Activated naive CD4-positive, alpha-beta T cell (primary cell): ENCODE measurements at places on chromosomes 5 and 9.

GRCh38 chr9:28394774-28395173 is 821.5 kb upstream of the C9orf72 start:
- DNase-seq, result no peak

- no peak for DNase-seq
Measured at GRCh38 chr9:26471261-26471660, 421.3 kb downstream of the CAAP1 start.

- DNase-seq, result no peak
Measured at GRCh38 chr9:119736491-119737454, 367.5 kb upstream of the BRINP1 start.

DNA sequence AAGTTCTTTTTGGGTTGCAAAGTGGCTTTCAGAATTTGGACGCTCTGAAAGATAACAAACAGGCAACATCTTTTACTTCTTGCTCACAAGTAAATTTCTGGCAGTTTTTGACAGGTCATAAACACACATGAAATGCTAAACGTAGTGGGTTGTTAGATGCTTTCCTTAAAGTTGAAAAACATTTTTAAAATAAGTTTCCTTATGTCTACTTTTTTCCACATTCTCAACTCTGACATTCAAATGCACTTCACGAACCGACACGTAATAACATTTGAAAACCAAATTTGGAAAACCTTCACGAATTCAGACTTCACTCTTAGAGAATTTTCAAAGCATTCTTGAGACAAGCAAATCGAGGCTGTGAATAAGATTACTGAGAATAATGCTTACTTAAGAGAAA is 26.9 kb downstream of the MTX3 start:
- no peak for DNase-seq

DNA sequence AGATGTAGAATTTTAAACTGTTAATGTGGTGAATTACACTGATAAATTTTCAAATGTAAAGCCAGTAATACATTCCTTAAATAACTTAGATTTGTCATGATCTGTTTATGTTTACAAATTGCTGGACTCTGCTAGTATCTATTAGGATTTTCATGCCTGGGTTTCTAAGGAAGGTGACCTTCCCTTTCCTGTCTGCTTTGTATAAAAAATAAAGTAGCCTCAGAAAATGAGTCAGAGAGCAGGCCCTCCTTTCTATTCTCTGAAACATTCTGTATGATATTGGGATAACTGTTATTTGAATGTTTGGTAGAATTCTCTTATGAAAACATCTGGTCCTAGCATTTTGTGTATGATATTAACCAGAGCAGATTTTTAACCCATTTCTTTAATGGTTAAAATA is 255.3 kb downstream of the SYK start:
- DNase-seq, result no peak

GRCh38 chr9:24516463-24516862 is 29.2 kb downstream of the IZUMO3 start:
- no peak for DNase-seq
